ENCODE measurements at places on chromosomes 3 and 15.

DNA sequence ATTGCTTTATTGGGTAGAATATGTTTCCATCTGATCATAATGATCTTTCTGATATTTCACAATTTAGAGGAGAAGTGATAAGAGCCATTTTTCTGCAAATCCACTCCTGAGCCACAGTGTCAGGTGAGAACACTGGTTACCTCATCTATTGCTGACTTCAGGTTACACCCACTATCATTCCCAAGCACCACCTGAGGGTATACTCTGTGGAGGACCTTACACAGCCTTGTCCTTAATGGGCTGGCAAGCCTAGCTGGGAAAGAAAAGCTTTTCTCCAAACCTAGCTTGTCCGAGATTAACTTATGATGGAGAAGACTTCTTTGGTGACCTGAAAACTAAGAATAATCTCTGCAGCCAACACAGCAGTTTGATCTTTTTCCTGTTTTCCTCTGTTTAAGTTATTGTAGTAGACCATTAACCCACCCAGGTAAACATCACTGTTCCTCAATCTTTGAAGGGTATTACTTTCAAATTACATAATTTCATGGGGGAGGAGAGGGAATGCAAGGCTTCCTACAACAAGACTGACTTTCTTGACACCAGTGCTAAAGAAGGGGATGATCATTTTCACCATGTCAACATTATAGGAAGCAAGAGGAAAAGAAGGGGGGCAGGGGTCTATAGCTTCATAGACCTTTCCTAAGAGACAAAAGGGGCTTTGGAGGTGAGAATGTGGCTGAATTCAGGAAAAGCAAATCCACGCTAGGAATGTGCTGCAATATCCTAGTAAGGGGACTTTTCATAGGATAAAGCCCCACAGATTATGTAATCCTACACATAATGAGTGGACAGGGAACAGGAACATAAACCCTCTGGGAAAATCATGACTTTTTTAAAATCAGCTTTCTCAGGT, 1.7 kb downstream of the NCEH1 start:
- no peak for DNase-seq

DNA sequence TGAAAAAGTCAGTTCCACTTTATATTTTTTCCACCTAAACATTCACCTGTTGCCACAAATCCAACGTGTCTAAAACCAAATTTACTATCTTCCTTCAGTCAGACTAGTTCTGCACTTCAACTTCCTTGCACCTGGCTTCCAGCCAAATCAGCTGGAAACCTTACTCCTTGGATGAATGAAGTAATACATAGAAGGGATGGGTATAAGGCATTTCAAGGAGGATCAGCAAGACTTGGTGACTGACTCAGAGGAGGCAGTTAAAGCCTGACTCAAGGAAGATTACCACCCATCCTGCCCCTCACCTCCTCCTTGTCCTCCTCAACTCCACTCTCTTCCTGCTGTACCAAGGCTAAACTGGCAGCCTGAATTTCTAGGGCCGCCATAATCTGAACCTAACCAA, 37.1 kb downstream of the QTRT2 start:
- DNase-seq = no peak

GRCh38 chr3:66021731-66022131, 17.0 kb downstream of the MAGI1 start:
- no peak for DNase-seq

- DNase-seq = no peak
Observed at GRCh38 chr3:99413504-99413903, 224.9 kb upstream of the COL8A1 start.

DNA sequence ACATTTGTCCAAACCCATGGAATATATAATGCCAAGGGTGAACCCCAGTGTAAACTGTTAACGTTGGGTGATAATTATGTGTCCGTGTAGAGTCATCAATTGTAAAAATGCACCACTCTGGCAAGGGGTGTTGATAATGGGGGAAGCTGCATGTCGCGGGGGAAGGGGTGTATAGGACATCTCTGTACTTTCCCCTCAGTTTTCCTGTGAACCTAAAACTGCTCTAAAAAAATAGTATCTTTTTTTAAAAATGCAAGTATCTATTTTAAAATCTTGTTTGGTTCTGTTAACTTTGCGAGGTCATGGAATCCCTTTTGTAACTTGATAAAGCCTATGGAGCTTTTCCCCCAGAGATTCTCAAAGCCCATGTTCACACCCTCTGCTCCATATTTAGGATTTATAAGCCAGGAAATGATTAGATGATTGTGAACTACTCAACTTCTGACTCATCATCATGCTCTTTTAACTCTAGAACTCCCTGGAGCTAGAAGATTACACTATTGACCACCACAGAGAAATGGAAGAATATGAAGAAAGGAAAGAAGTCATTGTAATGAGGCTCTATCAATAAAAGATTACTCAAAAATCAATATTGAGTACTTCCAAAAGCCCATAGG, 56.1 kb upstream of the C3orf49 start:
- DNase-seq = no peak

DNA sequence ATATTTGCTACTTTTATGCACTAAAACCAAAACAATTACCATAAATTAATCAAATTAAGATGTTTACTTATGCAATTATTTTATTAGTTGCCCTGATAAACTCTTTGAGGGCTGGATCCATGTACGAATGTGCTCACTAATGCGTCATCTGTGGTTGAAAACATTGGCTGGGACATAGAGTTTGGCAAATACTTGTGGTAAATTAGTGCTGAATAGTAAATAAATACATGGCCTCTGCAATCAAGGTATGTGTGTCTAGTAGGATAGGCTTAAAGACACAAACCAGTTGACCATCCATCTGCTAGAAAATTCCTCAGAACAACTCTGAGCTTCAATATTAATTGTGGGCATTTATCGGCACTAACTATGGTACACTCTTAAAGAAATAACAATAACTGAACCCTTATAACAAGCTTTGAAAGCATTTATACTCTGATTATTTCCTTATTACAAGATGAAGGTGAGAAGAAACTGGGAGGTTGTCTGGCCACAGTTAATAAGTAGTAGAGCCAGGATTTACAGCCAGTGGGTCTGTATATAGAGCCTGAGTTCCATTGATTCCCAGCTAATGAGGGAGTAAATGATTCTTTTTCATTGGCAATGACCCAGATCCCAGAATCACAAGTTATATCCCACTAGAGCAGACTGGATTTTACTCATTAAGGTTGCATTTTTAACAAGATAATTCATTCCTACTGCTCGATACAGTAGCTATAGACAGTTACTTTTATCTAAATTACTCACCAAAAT, 169.5 kb upstream of the CNTN6 start:
- DNase-seq = no peak

DNA sequence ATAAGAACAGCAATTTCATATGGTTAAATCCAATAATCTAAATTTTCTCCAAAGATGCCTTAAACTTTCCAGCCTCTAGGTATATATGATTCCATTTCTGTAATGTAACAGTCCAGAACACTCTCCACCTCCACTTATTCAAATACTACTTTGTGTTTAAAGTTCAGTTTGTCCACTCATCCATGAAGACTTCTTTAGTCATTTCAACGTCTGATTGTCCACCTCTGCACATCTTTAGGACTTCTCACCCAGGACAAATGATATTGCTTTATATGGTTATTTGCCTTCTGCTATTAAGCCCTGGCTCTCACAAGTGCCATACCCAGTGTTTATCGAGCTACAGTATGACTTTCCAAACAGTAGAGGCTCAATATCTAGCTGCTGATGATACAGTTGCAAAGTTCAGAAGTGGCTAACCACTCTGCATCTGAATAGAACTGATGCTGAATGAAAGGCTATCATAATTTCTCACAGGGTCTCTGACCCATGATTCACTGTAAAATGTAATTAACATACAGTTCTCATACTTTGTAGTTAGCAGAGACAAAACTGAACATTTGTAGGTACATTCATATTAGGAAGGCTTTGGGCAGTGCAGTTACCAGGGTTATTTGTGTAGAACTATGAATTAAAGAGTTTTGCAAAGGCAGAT, 93.7 kb upstream of the MBNL1 start:
- no peak for DNase-seq

DNA sequence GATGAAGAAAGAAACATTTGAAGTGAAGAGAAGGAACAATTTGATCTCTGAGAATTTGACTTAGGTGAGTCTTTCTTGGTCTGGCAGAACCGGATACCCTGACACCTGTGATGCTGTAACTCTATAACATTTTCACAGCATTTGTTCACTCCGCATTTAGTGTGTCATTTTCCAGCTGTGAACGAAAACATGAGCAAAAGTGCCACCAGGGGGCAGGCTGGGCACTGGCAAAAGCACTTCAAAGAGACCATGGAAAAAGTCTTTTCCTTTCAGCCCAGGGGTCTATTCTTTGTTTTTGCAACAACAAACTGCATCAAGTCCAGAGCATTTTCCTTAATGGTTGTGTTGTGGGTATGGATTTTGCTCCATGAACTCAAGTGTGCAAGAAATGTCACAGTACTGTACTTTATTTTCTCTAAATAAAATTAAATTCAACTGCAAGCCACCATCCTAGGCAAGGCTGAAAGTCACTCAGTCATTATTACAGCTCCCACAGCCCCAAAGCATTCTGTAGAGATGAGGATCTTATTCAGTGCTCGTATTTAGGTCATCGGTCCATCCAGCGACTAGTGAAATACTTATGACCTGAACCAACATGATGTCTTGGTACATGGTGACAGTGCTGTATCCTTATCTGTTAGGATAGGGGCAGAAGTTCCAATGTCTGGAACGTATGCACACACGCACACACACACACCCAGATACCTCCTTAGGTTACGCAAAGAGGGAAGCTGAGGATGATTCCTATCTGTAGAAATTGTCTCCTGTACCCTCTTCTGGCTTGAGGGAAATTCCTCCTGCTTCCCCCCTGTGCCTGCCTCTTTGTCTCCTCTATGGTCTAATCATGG, 125.5 kb downstream of the GADL1 start:
- DNase-seq = no peak

DNA sequence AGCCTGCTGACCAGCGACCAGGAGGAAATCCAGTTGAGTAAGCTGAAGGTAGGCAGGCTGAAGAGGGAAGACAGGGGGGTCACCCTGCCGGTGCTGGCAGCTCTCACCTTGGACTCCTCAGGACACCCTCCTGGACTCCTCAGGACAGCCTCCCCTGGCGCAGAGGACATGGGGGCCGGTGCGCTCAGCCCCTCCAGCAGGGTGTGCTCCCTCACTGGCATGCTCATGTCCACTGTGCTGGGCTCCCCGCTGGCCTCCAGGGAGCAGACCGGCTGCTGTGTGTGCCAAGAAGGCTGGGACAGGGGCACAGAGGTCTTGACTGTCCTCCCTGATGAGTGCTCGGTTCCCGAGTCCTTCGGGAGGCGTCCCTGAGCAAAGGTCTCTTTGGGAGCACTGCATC, 183.6 kb downstream of the ATP10A start:
- DNase-seq = no peak

DNA sequence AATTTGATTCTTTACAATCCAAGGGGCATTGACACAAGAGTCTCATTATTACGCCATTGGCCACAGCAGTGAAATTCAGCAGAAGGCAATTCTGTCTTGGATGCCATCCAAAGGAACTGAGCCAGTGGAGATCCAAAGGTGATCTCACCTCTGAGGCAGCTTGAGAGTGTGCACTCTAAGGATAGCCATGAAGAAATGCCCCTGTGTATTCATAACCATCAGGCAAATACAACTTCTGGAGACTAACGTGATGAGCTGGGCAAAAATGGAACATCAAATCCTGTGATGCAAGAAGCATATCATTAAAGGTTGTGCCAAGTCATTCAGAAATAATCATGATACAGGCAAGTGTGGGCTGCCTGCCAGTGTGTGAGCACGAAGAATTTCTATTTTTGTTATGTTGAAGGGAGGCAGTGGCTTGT, 41.4 kb downstream of the ROBO2 start:
- DNase-seq = no peak

All from cortex of kidney (tissue), 1 donor.